ENCODE measurements at places on chromosomes 5 and 9.
A peak's percentile ranks its signal among the peaks of the same experiment; 100 is the strongest.

DNA sequence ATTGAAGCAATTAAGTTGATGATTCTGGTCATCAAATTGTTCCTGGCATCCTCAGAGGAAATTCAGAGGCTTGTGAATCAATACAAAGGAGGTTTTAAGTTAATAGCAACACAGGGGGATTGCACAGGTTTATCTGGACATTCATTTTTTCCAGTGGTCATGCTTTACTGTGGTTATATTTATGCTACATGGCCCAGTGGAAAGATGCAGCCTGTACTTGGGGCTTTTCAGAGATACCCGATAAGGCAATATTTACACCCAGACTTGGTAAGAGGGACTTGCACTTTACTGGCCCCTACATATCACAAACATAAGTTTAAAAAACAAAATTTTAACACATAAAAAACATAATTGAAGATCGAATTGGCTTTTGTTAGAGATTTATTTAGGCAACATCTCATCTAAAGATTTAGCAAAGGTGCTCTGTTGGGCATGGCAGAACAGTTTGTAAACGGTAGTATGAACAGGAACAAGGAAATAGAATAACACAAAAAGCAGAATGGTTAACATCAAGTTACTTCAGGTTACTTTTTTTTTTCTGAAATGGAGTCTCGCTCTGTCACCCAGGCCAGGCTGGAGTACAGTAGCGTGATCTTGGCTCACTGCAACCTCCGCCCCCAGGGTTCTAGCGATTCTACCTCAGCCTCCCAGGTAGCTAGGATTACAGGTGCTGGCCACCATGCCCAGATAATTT is 49.7 kb upstream of the GLDC start:
- no peak for DNase-seq

DNA sequence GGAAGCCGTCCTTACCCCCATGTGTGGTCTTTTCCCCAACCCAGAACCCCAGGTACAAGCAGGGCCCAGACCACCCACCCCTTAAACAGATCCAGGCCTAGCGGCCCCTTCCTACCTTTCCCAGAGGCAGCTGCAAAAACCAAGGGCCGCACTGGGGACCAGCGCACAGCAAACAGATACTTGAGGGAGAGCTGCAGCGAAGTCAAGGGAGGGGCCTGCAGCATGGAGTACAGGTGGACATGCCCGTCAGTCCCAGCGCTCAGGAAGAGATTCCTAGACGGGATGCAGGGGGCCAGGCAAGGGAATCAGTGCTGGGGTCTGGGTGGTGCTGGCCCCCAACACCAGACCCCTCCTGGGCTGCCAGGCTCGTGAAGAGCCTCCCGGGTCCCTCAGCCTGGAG is 22.5 kb downstream of the DYNC2I2 start:
- no peak for DNase-seq

DNA sequence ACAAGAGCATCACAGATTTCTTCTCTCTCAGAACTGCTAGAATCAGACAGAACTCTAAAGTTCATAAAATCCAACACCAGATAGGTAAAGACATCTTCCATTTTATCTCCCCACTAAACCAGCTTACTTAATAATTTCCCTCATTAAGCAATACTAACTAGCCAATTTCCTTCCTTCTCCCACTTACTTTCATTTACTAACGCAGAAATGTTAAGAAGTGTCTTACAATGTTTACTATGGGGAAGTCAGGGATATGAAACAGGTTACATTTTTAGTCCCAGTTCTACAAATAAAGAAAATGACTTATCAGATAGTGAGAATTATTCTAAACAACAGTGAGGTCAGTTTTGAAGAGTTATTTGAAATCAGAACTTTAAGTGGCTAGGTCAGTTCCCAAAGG is 236.5 kb downstream of the FBXL17 start:
- DNase-seq, result no peak

DNA sequence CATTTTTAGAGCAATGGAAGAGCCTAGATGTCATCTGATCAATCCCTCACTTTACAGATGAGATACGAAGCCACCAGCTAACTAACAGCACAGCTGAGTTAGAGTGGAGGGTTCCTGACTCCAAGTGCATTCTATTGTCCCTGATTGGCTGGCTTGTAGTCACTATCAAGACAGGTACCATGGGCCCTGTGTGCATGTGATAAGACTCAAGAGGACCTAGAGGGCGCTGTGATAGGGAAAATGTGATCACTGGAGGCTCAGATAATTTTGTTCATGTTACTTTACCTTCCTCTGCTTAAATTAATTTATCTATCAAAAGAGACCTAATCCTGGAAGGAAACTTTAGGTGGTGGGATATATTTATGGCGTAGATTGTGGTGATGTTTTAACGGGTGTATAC is 19.5 kb upstream of the SNAPC3 start:
- DNase-seq, result no peak

GRCh38 chr9:93204470-93205043 is 20.6 kb downstream of the WNK2 start:
- no peak for DNase-seq

DNA sequence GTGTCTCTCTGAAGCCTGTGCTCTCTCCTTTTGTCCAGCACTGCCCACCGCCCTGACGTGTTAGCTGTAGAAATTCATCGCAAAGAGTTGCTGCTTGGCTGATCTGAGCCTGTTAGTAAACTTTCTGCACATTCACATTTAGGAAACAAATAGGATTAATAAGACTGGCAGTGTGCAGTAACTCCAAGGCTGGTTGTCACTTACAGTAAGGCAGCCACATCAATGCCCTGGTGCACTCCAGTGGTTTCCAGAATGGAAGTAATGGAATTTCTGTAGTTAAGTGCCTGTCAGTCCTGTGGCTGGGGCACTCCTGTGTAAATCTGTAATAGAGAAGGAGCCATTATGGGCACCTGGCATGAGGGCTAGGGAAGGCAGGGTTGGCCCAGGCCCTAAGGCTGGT is 70.6 kb downstream of the DOCK2 start:
- DNase-seq, result no peak

DNA sequence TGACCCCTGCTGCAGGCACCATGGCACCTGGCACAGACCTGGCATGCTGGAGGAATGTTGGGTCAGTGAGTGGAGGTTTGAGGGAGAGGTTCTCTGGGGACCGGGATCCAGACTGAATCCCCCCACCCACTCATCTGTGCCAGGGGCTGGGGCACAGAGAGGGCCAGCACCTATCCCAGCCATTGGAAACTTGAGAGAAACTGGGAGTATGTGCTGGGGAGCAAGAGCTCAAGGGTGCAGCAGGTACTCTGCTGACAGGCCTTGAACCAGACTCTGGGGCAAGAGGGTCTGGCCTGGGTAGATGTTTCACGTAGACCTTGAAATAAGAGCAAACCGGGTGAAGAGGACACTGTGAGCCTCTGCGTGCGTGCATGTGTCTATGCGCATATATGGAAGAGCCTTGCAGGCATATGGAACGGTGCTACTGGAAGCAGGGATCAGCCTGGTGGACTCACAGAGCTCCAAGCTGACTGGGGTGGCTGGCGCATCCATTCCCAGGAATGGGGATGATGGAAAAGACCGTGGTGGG is 8.8 kb downstream of the FGF18 start:
- DNase-seq, result no peak

GRCh38 chr5:17000291-17000939 is 64.3 kb upstream of the MYO10 start:
- no peak for DNase-seq

GRCh38 chr9:133121915-133122550 is 993 bp upstream of the RALGDS start:
- DNase-seq, result peak; percentile 39

DNA sequence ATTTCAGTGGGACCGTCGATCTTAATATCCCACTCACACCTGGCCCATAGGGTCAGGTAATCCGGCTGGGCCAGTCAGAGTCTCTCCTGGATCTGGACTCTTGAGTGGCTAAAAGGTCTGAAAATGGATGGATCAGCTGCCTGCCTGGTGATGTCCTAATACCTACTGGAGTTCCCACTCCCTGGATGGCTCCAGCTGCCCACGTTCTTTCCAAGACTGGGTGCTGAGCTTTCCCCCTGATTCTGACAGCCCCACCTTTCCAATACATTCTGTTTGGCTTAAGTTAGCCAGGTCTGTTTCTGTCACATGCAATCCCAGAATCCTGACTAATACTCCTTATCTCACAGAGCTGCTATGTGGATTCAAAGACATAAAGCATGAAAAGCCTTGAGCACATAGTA is 10.2 kb downstream of the SH3PXD2B start:
- no peak for DNase-seq

- no peak for DNase-seq
These were observed 2.1 kb upstream of the HAND1 start for GRCh38 chr5:154479944-154480750.

- peak; percentile 9 for DNase-seq
These were observed 69.4 kb downstream of the KLHL3 start for GRCh38 chr5:137666461-137666850.

DNA sequence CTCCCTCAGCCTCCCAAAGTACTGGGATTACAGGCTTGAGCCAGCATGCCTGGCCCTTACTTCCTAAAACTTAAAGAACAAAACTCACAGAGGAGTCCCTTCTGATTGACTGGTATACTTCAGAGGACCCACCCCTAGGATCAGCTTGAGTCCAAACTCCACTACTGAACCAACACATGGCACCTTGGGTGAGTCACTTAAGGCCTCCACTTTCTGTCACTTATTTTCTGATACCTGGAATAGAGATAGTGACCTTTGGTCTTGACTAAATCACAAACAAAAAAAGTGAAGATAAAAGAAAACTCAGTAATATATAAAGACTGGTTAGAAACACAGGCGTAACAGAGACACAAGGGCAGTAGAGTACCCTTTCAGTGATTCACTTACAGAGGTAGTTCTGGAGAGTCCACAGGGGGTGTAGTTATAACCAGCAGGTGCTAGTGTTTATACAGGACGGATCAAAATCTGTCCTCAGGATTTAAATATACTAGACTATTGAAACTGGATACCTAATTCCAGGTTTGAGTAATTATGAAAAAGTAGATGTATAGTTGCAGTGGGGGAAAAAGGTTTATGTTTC is 274.3 kb upstream of the ANKRD55 start:
- DNase-seq, result no peak

- no peak for DNase-seq
These were observed 96.7 kb upstream of the PCA3 start for GRCh38 chr9:76667521-76667957.

- no peak for DNase-seq
These were observed 75.9 kb downstream of the KDM4C start for GRCh38 chr9:6833518-6834192.

DNA sequence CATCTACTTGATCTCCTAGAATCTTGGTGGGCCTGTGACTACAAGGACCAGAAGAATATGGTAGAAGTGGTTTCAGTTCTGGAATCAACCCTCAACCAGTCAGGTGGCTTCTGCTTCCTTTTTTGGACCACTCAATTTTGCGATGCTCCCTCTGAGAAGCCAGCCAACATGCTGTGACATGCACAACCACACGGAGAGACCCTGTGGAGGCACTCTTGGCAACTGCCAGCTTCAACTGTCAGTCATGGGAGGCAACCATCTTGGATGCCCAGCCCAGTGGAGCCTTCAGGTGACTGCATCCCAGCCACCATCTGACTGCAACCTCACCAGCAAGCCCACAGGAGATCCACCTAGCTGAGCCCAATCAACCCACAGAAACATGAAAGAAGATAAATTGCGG is 137.3 kb downstream of the FAM114A2 start:
- DNase-seq, result no peak

GRCh38 chr5:95285409-95285755 is 488 bp upstream of the MCTP1 start:
- DNase-seq, result no peak

DNA sequence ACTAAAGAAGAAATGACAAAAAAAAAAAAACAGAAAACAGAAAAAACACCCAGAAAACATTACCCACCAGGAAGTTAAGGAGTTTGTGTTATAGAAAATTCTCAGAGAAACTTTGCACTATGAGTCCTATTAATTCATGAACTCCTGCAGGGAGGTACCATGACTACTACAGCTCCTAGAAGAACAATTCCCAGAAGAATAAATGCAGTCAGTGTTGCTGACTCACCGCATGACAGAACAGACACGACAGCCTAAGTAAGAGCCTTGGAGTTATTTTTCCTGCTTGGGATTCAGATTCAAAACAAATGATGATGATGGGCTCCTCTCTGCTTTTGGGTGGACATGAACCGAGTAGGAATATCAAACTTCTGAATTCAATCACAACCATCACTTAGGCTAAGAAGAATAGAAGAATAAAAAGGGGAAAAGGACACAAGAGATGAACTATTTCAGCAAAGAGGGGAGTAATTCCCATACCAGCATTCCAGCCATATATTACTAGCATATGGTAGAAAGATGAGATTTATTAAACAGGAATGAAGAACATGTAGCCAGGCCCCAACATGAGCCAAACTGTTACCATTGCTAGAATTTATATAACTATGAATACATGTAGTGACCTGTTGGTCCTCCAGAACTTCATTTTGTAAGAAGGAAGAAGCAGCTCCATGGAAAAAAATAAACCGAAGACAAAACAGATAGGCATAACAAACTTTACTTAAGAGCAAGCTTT is 209.6 kb upstream of the PDE4D start:
- DNase-seq, result no peak

DNA sequence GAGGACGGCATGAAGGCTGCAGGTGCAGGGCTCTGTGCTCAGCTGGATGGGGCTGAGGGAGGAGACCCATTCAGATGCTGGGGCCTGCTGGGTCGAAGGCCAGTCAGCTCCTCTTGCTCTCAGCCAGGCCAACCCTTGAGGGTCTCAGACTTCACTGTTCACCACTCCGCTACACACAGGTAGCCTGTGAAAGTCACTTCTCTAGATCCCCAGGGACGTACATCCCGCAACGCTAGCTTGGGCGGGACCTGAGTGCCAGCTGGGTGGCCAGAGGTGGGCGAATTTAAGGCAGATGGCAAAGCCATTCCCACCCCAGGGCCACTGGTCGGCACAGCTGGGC is 42.2 kb upstream of the FCN1 start:
- DNase-seq, result no peak

- DNase-seq, result no peak
These were observed 46.1 kb upstream of the ZBED3 start for GRCh38 chr5:77133061-77133758.

GRCh38 chr9:81374459-81375186 is 314.7 kb downstream of the TLE1 start:
- DNase-seq, result no peak

GRCh38 chr5:147763791-147764525 is 18.6 kb downstream of the JAKMIP2 start:
- DNase-seq, result no peak

DNA sequence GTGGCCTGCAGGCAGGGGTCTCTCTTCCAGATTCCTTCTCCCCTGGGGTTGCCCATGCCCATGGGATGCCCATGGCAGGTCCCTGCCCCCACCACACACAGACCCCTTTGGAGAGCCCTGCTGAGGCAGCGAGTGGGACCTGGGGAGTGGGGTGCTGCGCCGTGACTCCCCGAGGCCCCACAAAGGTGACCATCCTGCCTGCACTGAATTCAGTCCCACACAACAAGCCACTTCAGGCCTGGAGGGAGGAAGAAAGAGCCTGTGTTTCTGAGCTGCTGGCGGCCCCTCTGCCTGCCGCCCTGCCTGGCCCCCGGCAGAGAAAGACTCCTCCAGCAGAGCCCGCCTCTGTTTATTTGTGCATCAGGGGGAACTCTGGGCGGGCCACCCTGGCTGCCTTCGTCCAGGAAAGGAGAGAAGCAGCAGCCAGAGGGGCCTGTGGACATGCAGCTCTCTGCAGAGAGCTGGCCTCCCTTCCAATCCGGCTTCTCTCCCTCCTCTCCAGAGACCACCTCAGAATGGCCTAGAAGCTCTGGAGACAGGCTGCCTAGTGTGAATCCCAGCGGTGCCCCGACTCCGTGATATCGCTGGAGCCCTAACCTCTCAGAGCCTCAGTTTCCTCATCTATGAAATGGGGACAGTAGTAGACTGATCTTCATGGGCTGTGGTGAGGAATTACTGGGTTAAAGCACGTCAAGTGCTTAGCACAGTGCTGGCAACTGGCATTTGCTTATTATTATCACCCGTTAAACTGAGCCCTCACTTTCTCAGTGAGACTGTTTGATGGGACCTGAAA is 72.9 kb downstream of the COL27A1 start:
- DNase-seq, result no peak
